ENCODE measurements at places on chromosomes 11 and 22.

- DNase-seq = no peak
Measured at GRCh38 chr11:131481303-131481702, 110.9 kb downstream of the NTM start.

DNA sequence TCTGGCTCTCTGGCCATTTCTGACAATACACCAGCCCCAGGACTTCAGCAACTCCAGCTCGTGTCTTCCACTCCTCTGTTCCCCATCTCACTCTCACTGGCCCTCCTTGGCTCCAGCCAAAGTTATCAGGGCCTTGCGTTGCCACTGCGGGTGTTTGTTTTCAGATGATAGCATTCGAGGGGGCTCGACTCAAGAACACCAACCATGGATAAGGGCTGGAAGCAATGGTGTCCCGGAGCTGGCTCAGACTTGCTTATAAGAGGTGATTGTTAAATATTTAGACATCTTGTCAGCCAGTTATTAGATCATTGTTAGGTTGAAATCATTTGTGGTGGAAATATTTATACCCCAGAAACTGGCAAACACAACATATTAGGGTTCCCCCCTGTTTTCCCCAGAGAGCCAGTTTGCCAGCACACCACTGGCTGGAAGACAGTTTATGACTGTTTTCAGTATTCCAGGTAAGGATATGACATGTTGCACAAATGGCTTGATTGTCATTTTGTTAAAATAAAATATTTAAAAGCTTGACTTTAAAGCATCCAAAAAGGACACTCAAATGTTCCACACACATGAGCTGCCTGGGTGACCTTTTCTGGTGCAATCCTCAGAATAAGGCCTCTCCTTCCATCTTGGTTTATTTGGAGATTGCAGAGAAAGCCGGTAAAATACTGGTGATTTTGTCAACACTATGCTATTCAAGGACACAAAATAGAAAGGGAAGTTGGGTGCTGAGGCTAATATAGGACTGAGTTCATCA lies 98.3 kb downstream of the FBXO7 start:
- DNase-seq = no peak

- no peak for DNase-seq
Measured at GRCh38 chr11:94513091-94513490, 830 bp downstream of the C11orf97 start.

DNA sequence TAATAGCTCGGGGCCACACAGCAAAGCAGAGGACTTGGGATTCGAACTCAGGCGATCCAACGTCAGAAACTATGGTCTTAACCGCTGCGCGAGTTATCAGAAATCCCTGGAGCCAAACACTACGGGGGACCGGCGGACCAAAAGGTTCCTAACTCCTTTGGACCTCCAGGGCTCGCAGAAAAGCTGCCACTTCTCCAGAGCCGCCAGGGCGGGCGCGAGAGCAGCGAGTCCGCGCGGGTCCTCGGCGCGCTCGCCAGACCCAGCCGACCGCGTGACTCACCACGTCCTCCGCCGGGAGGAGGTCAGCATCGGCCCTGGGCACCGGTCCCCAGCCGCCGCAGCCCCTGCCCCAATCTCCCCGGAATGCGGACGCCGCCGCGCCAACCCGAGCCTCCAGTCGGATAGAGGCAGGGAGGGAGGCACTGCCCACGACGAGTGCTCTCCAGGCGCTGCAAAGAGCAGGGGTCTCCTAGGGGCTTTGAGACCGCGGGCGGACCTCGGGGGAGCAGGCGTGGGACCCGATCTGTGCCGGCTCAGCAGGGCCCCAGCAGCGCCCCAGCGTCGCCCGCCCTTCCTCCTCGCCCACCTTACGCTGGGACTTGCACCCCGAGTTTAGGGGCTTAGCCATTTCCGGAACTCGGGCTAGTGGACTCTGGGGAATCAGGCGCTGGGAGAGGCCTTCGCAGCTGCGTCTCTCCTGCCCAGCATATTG lies 6.2 kb upstream of the ALX4 start:
- no peak for DNase-seq

DNA sequence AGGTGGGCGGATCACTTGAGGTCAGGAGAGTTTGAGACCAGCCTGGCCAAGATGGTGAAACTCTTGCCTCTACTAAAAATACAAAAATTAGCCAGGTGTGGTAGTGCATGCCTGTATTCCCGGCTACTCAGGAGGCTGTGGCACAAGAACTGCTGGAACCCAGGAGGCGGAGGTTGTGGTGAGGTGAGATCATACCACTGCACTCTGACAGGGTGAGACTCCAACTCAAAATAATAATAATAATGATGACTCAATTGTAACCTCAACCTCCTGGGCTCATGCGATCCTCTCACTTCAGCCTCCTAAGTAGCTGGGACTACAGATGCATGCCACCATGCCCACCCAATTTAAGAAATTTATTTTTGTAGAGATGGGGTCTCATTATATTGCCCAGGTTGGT lies 15.6 kb upstream of the CHRNA10 start:
- no peak for DNase-seq

DNA sequence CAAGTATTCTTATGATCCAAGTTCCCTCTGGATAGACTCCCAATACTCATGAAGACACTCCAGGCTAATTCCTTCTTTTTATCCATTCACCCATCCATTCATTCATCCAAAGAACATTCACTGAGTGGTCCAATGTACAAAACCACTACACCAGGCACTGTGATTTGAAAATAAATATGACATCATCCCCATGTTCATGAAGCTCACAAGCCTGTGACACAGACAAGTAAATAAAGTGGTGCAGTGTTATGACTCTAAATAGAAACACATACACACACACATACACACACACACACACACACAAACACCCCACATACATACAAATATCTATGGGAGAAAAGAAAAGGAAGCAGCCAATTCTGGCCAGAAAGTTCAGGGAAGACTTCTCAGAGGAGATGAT lies 35.5 kb downstream of the MTMR2 start:
- DNase-seq = no peak

- DNase-seq = no peak
Measured at GRCh38 chr22:46430961-46431838, 95.7 kb downstream of the TRMU start.

DNA sequence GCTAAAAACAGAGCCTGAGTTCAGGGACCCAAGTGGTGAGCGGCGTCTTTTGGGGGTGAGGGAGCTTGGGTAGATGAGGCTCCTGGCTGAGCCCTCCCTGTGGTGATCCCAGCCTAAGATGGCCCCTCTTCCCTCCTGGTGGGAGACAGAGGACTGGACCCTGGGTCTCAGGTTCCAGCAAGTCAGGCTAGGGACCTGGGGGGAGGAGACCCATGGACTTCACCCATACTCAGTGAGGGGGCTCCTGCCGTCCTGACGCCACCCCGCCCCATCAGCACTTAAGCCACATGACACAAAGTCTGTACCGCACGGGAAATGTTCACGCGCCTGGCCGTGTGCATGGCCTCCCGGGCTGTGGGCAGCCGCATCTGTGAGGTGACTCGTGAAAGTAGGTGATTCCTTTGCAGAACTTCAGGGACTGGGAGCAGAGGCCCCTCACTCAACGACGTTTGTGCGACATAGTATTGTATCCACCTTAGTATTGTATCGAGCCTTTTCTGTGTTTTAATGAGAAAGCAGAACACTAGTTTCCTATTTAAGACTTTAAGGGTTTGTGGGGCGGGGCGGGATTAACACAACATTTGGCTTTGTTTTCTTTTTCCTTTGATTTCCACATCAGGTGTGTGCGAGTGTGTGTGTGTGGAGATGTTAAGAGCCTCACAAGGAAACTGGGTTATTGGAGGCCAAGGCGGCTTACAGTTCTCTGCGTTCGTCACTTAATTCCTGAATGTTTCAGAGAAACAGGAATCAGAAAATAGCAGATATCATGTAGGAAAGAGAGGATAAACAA lies 18.4 kb upstream of the TMEM191C start:
- DNase-seq = no peak

DNA sequence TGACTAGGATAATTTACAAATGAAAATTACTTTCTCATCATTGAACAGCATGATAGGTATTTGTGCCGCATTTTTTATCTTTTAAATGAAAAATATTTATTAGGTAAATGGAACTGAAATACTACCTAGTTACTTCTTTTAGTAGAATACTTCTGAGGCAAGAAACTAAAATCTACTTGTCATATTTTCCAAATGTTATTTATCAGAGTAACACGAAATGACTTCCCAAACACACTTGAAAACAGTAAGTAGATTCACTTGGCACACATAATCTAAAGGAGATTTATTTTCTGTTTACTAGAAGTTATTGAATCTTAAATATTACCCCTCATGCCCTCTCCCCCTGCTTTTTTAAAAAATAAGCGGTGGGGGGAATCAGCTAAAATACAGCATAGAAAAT lies 2.3 kb downstream of the QSER1 start:
- no peak for DNase-seq

DNA sequence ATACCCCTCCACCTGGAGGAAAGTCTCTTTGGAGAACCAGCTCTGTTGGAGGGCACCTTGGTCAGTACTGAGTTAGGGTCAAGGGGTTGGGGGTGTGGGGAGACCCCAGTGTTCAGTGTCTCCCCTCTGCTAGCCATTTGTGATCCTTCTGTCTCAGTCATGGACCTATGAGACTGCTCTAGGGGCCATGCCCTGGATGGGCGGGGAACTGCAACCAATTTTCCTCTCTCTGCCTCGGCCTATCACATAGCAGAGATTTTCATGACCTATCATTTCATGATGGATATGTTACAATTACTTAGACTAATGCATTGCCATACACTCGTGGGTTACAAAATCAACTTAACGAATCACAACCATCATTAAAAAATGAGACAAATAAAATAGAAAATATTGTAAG lies 7.4 kb downstream of the OTOG start:
- DNase-seq = no peak

DNA sequence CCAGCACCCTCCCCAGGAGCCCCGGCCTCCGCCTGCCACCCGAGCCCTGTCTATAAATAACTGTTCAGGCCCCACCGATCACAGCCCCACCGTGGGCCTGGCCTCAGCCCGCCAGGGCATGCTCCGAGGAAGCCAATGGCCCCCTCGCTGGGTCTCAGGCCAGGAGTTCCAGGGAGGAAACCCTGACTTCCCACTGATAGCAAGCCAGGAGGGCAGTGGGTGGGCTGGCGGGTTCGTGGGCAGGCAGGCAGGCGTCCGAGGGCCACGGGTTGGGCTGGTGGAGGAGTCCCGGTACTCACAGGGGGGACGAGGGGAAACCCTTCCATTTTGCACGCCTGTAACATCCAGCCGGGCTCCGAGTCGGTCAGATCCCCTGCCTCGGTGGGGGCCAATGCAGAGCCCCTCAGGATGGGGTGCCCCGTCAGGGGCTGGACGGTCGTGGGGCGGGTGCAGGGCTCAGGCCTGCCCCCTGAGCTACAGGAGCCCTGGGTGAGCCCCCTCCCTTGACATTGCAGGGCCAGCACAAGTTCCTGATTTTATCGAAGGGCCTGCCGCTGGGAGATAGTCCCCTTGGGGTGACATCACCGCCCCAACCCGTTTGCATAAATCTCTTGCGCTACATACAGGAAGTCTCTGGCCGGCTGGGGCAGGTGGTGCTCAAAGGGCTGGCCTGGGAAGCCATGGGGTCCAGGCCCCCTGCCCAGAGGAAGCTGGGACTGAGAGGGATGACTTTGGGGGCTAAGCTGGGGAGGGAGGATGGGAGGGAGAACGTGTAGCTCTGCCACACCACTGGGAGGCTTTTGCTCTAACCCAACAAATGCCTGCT lies at the start of gene SPI1:
TSS of gene SPI1 (minus strand) at position 538 of the 826 bp plus-strand sequence. CDS start at position 344, 194 bp downstream.
- DNase-seq = no peak

GRCh38 chr11:21622995-21623394 lies 569.9 kb upstream of the ANO5 start:
- no peak for DNase-seq

DNA sequence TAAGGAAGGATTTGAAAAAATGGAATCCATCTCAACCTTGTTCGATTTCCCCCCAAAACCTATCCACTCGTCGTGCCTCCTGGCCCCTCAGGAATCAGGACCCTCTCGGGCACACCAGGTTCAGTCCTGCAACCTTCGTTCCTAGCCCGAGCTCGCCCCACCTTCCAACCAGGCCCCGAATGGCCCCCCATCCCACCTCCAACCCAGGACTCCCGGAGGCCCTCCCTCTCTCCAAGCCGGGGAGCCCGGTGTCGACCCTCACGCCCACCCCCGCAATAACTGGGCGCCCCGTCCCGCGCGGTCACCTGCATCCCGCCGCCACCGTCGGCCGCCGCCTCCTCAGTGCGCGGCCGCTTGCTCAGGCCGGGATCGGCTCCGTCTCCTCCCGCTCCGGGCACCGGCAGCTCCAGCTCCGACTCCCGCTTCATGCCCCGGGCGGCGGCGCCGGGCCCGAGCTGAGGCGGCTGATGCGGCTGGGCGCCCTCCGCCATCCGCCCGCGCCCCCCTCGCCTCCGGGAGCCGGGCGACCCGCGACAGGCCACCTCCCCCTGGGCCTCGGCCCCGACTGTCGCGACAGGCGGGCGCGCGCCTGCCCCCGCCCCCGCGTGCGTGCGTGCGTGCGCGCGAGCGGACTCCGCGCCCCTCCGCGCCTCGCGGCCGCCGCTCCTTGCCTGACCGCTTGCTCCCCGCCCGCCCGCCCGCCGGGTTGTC lies 534 bp downstream of the RBFOX2 start:
- no peak for DNase-seq

DNA sequence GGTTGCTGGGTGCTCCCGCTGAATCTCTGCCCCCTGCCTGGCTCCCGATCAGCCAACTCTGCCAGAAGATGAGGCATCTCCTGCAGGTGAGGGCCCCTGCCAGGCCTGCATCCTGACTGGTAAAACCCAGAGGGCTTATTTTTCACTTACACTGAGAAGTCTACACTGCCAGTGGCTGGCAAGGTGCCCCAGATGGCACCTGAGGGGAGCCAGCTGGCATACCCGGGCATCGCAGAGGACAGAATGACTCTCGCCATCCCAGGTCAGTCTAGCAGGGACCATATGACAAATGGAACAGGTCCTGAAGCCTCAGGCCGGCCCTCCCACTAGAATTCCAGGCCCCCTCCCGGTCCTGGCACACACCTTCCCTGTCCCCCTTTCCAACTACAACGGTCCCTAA lies 30.9 kb downstream of the MACROD1 start:
- no peak for DNase-seq

DNA sequence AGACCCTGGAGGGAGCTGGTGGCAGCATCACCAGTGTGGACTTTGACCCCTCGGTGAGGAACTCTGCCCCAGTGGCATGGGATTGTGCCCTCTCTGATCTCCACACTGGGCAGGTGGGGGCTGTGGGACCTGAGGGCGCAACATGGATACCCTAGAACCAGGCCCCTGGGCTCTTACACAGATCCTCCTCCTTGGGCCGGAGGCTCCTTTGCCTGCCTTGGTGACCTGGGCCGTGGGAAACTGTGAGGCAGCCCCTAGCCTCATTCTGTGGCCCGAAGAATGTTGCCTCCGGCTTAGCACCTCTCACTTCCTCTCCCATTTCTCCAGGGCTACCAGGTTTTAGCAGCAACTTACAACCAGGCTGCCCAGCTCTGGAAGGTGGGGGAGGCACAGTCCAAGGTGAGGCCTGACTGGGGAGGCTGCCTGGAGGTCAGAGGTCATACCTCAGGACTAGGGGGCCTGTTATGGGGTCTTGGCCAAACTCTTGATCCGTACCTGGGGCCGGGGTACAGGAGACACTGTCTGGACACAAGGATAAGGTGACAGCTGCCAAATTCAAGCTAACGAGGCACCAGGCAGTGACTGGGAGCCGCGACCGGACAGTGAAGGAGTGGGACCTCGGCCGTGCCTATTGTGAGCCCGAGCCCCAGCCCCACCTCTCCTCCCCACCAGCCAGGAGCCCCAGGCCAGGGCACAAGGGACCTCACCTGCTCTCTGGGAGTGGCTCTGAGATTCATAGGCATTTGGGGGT lies 12.2 kb downstream of the ATG16L2 start:
- DNase-seq = no peak

- no peak for DNase-seq
Measured at GRCh38 chr11:96391698-96392307, 2.0 kb downstream of the JRKL start.
